ENCODE measurements at places on chromosomes 2 and 18.

- no peak for DNase-seq
Observed at GRCh38 chr2:8840475-8841091, 3.2 kb upstream of the KIDINS220 start.

GRCh38 chr2:233121856-233122255 lies 61.7 kb downstream of the INPP5D start:
- DNase-seq: no peak

DNA sequence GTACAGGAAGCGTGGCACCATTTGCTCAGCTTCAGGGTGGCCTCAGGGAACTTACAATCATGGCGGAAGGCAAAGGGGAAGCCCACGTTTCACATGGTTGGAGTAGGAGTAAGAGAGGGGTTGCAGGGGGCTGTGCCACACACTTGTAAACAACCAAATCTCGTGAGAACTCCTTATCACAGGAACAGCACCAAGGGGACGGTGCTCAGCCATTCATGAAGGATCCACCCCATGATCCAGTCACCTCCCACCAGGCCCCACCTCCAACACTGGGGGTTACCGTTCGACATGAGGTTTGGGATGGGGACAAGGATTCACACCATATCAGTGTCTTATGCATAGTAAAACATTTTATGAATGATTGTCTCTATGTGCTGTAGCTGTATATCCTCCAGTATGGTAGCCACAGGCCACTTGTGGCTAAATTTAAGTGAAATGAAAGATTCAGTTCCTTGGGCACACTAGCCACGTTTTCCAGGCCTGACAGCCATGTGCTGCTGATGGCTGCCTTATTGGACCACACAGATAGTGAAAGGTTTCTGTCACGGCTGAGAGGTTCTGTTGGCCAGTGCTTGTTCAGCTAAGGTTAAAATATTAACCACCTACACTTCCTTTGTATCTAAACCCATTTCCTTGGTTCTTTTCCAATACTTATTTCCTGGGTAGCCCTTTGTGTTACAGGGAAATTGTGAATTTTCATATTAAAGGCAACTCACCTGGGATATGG lies 77.3 kb downstream of the AGAP1 start:
- no peak for DNase-seq

DNA sequence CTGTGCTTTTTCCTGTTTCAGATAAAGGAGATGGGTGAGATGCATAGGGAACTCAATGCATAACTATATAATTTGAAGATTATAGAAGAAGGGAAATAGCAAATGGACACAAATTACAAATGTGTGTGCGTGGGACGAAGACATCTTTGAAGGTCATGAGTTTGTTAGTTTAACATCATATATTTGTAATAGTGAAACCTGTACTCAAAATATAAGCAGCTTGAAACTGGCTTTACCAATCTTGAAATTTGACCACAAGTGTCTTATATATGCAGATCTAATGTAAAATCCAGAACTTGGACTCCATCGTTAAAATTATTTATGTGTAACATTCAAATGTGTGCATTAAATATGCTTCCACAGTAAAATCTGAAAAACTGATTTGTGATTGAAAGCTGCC lies 16.4 kb upstream of the MSH2 start:
- no peak for DNase-seq

DNA sequence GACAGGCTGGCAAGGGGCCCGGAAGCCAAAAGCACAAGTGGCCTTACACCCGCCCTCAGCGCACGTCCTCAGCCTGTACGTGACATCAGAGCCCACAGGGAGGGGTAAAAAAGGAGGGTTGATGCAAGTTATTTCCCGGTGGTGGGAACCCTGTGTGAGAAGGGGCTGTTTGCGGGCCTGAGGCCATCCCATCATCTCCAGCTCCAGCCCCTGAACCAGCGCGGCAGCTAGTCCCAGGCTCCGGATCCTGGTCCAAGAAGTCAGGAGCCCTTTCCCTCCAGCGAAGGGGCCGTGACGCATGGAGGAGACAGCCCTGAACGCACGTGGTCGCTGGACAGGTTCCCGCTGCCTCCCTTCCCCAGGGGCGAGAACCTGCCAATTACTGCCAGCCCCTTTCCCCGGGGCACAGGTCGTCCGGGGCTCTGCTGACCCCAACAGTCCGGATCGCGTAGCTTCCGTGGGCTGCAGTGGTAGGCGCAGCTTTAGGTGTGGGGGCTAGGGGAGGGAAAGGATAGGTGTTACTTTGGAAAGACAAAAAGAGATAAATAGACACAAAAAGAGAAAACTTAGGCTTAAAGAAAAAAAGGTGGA lies 1.3 kb upstream of the LRP2 start:
- DNase-seq: peak; percentile 51

GRCh38 chr2:197786010-197786877 lies 1.1 kb upstream of the BOLL start:
- peak; percentile 56 for DNase-seq

DNA sequence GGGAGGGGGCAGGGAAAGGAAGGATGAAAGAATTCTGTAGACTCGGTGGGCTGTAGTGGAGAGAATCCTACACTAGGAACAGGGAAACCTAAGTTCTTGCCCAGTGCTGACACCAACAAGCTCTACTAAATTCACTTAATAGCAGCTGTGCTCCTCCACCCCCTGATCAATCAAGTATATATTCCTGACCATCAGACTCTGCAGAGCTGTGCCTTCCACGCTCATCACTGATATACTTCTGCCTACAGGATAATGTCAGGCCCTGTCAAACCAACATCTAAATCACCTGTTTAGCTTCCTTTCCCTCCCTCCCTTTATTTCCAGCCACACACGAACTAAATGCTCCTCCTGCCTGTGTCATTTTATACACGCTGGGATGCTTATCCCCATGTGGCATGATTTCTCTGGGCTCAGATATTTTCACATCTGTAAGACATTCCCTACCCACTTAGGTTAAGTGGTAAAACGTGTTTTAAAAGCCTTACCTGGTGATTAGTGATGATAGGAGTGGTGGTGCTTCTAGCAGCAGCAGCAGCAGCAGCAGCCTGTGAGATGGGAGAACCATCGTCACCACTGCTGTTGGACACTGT lies 301.9 kb downstream of the LRRTM1 start:
- no peak for DNase-seq

DNA sequence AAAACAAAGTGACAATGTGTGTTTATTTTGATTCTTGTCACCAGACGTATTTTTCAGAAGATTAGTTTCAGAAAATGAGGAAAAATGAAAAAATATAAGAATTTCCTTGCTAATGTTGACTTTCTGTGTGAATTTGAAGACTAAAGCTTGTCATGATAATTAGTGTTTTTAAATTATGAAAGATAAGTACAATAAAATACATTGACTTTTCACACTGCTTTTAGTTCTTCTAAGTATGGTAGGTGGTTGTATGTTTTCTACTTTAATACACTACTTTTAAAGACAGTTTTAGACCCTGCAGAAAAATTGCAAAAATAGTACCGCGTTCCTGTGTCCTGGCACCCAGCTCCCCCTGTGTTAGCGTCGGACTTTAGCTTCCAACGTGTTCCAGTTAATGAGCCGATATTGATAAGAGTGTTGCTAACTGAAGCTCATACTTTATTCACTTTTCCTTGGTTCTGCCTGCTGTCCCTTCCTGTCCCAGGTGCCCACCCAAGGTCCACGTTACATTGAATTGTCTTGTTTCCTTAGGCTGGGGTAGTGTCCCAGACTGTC lies 695 bp downstream of the RBFA start:
- no peak for DNase-seq

DNA sequence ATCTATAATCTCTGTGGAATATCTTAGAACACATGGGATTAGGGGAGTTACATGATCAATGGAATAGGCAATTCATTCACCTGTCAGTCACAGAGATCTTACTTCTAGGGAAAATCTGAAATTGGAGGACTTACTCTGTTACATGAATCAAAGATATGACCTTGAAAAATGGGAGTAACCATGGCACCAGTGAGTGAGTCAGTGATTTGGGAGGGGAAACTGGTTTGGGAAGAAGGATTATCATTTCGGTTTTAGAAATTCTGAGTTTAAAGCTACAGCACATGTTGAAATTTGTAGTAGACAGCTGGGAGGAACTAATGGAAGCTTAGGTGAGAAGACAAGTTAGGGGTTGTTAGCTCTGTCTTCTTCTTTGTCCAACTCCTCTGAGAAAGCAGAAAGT lies 153.7 kb downstream of the CAMKMT start:
- no peak for DNase-seq

GRCh38 chr2:124913868-124914267 lies 888.8 kb downstream of the CNTNAP5 start:
- no peak for DNase-seq
